ENCODE measurements at places on chromosomes 3 and 15.

- DNase-seq = no peak
These were observed 162.7 kb downstream of the RAB11A start for GRCh38 chr15:66032006-66032405.

- DNase-seq = no peak
These were observed 26.2 kb downstream of the UBE2Q2 start for GRCh38 chr15:75869446-75869845.

DNA sequence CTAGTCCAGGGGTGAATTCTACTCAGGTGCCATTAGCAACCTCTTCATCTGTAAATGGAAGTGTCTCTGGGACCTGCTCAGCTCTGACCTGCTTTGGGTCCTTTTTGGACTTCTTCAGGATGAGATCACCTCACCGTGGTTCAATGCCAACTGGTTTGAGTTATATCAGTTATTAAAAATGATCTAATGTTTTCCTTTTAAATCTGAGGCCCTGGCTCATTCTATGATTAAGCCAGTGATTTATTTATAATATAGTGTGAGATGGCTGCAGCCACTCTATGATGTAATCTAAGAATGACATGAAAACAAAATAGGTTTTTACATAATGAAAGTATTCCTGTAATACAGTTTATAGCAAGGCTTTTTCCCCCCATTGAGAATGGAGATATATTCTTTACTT lies 79.4 kb downstream of the LPP start:
- DNase-seq = no peak

DNA sequence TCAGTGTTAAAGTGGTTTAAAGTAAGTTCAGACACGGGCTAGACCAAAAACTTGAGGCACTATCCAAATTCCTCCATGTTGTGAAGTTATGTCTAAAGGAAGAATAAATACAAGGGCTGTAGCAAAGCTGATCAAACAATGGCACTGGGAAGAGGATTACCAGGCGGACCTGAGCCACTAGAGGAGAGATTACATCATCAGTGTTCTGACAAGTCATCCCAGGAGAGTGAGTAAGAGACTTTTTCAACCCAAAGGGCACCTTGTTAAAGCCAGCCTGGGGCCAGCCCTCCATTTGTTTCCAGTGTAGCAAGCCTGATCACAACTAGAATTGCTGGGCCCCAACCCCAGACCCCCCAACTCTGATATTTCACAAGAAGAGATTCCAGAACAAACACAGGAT lies 166.9 kb downstream of the DCLK3 start:
- no peak for DNase-seq

DNA sequence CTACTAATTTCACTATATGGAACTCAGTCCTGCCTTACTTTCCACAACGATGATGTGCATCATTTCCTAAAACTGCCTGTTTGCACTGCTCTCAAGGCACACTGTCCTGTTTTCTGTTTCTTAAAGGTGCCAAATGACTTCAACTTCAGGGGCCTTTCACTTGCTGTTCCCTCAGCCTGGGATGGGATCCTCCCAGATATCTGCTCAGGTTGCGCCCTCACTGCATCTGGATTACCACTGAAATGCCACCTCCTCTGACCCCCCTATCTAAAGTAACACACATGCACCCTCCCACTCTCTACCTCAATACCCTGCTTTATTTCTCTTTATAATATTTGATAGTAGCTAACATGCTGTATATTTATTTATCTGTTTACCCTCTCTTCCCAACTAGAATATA lies 123.8 kb upstream of the CMC1 start:
- DNase-seq = no peak

Measured in inflammatory macrophage (primary cell).